Stimulated activated CD8-positive, alpha-beta memory T cell treated with anti-CD3 and anti-CD28 coated beads, Interleukin-4, amount 100 ng/mL, for 1 hour (primary cell): ENCODE measurements at places on chromosomes 4 and X.

- DNase-seq = no peak
These were observed 45.6 kb upstream of the CCSER1 start for GRCh38 chr4:90081432-90082144.

- no peak for DNase-seq
These were observed 1023.1 kb downstream of the SH3BGRL start for GRCh38 chrX:82224961-82225360.

DNA sequence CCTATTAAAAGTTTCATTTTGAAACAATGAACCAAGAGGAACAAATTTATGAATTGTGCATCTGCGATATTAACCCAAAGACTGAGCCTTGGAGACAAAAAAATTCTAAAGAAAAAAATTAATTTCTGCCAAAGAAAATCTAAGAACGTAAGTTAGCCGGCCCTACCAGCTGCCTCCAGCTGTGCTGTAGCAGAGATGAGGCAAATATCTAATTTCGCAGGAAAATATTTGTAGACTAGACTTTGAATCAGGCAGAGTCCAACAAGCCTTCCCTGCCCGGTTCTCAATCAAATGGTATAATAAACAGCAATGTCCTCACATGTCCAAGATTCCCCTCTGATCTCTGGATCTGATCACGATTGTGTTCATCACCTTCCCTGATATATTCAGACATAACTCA lies 21.2 kb upstream of the SMIM20 start:
- DNase-seq = no peak

DNA sequence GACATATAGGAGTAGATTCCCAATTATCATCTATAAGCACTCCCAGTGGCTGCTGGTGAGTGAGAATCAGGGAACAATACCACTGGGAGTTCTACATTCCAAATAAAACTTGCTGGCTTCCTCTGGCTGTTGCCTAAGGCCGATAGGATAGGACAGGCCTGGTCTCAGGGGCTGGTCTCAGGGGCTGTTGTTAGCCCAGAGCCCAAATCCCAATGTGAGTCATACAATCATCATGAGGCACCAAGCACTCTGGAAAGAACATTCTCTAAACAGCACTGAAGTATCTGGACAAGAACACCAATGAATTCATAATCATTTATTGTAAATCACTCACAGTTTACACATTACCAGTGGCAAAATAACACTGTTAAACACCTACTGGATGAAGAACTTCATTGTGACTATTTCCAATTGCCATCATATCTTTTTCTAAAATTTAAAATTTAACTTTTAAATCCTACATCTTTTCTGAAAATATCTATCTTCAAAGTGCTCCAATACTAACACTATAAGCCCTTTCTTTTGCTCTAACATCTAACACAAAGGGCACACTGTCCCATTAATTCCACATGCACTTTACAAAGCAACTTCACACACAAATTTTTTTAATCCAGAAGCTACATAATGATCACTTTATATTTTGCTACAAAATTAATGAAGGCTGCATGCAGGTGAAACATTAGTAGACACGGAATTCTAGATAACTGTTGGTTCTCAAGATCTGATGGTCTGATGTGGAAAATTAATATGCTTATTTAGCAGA lies 67.6 kb upstream of the TMEM150C start:
- no peak for DNase-seq

DNA sequence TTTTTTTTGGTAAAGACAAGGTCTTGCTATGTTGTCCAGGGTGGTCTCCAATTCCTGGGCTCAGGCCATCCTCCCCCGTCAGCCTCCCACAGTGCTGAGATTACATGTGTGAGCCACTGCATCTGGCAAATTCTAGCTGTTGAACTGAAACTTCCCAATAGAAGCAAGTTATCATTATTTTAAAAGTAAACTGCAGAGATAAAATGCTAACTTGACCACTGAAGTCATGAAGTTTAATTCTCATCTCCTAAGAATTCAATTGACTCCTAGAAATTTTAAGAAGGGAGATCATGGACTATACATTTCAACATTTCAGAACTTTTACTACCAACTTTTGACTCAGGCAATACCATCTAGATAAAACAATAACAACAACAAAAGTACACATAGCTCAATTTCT lies 11.7 kb upstream of the EXOSC9 start:
- no peak for DNase-seq

- no peak for DNase-seq
These were observed 134.3 kb upstream of the VCX2 start for GRCh38 chrX:8305350-8305749.
